Hair follicle dermal papilla cell (primary cell): ENCODE measurements at places on chromosomes 6 and 20. TPM values are rescaled to one million over a fixed set of nuclear protein-coding genes. Genes with fewer than 3 reads are reported as not detected.

PDE7B gene
- total RNA-seq, result 50.4 and 51.0 TPM in 2 replicates

NRSN1 gene
- total RNA-seq, result not detected in 2 replicates

DTD1 gene
- total RNA-seq, result 37.8 and 58.0 TPM in 2 replicates

CTNNBL1 gene
- 21.9 and 23.5 TPM in 2 replicates for total RNA-seq

B3GAT2 gene
- under 0.01 TPM in 1 of 2 replicates, not detected in the other for total RNA-seq
